Peyer's patch (tissue), 4 donors: ENCODE measurements at places on chromosomes 6 and 20. TPM values are rescaled to one million over a fixed set of nuclear protein-coding genes. Genes with fewer than 3 reads are reported as not detected.

- DNase-seq = no peak
Measured at GRCh38 chr6:106145144-106145543, 59.0 kb downstream of the PRDM1 start.

- DNase-seq = no peak
Measured at GRCh38 chr6:107556082-107556481, 66.2 kb downstream of the SOBP start.

GRCh38 chr6:168354338-168354737 is 34.8 kb upstream of the DACT2 start:
- DNase-seq = no peak

- no peak for DNase-seq
Measured at GRCh38 chr6:99152347-99152643, 197.2 kb downstream of the FAXC start.

DNA sequence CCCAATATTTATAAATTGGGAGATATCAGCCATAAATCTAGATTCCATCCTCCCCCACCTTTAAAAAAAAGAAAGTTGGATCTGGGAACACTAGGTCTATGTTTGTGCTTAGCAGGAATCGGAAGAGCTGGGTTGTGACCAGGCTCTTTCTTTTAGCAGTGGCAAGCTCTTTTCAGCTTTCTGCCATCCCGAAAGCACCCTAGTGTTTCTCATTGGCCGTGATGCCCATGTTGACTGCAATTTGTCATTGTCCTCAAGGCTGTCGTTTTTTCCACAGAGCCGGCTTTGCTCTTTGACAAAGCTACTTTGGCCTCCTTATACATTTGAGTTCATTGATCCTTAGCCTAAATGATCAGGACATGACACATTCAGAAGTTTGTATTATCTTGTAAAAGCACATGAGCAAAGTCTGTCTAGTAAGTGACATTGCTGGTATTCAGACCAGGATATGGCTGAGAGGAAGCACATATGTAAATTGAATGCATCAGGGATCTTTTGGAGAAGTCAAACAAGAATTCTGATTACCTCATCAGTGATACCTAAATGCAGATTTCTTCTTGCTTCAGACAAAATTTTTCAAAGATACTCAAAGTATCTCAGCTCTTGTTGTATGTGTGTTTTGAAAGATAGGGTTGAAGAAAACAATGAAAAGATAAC is 50.1 kb downstream of the CARMIL1 start:
- DNase-seq = no peak

DNA sequence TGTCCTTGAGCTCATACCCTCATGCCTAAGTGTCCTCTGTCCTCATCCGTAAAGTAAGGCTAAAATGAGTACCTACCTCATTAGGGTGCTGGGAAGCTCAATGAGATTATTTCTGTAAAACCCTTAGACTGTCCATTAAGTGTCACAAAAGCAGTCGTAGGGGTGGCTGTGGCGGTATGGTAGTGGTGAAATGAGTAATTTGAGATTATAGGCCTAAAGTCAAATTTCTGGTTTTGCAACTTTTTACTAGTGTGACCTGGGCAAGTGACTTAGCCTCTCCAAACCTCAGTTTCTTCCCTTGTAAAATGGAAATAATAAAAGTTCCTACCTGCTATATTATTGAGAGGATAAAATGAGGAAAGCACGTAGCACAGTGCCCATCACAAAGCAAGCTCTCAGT is 148.2 kb upstream of the AKAP12 start:
- no peak for DNase-seq

- DNase-seq = no peak
Measured at GRCh38 chr6:139582956-139583355, 208.5 kb upstream of the CITED2 start.

GRCh38 chr6:219641-220198 is 72.6 kb upstream of the DUSP22 start:
- DNase-seq = peak; percentile 70

DNA sequence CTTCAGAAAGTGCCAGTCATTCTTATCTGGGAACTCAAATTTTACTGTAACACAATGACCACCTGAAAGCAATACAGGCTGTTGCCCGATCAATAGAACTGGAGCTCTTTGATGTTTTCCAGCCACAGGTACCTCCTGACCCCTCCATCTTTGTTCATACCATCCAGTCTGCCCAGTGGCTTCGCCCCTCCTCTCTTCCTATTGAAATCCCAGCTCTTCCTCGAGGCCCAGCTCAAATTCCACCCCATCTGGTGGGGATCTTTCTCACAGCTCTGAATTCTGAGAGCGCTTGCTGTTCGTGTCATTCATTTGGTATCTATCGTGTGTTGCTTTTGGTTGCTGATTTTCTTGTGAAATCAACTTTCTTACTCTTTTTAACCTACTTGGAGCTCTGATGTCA is 87.9 kb upstream of the CNKSR3 start:
- DNase-seq = no peak

DNA sequence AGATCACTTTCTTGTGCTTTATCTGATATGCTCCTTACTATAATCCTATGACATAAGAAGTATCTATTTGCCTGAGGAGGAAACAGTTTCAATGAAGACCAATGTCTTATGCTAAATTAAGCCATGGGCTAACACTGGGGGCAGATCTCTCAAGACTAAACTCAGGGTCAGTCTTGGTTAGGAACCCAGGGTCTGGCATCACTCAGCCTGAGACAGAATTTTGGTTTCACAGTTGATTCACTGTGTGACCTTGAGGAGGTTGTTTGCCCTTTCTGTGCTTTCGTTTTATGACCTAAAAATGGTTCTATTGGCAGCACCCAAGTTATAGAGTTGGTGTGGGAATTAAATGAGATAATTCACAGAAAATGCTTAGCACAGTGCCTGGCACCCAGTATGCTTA is 4.9 kb upstream of the BCAS1 start:
- no peak for DNase-seq

DNA sequence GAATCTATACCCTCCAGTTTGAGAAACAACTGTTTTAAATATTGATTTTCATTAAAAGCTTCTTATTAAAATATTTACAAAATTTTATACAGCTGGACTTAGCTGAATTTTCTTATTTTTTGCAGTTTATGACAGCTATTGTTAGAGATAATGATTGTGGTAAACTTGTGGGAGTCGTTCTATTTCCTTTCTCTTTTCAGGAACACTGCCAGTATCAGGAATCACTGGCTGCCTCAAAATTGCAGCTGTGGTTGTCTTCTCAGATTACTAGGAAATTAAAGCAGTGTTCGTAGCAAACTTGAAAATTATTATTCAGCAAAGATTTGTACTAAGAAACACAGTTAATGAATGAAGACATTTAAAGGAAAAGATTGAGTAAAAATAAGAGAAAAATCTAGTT is 311.0 kb downstream of the CENPW start:
- no peak for DNase-seq

- DNase-seq = no peak
Measured at GRCh38 chr6:81761197-81761596, 8.7 kb upstream of the TENT5A start.

DNA sequence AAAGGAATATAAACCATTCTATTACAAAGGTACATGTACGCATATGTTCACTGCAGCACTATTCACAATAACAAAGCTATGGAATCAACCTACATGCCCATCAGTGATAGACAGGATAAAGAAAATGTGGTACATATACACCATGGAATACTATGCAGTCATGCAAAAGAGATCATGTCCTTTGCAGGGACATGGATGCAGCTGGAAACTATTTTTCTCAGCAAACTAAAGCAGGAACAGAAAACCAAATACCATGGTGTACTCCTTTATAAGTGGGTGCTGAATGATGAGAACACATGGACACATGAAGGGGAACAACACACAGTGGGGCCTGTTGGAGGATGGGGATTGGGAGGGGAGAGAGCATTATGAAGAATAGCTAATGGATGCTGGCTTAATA is 104.6 kb upstream of the CENPW start:
- no peak for DNase-seq

DNA sequence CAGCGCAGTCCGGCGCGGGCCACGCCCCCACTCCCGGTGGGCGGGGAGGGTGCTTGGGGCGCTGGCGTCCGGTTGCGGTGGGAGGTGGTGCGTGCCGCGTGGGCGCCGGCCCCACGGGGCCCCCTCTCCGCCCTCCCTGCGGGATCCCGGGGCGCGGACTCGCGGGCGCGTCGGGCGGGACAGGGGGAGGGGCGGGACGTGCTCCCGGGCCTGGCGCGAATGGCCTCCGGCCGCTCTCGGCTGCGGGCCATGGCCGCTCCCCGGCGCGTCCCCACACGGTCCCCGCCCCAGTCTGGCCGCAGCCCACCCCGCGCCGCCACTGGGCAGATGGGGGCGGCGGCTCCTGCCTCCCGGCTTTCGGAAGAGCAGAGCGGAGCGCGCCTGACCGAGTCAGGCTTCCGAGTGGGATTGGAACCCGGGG is 771 bp upstream of the PPP1R3G start:
- DNase-seq = no peak

CTCFL gene
- total RNA-seq = not detected

SLA2 gene
- total RNA-seq = 2.8 TPM

PSMB1 gene
- 153 TPM for total RNA-seq

HTR1B gene
- not detected for total RNA-seq

GPLD1 gene
- 2.1 TPM for total RNA-seq
